MCF 10A (cell line): ENCODE measurements at places on chromosomes 1 and 21. TPM values are rescaled to one million over a fixed set of nuclear protein-coding genes. Genes with fewer than 3 reads are reported as not detected.

DNA sequence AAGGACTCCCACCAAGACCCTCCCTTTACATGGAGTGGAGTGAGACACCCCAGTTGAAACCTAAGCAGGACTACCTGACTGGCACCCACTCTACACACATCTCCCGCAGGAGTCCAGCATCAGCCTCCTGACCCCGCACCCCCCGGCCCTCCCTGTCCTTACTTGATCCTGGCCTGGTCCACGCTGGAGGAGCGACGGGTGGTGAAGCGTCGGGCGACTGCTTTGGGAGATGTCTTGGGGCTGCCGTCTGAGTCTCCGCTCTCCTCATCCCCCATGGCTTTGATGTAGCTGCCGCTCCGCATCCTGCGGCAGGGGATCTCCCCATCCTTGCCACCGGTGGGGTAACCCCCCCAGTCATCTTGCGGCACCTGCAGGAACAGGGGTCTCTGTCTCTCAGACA lies 29.5 kb downstream of the DLGAP3 start:
- H3K36me3 ChIP-seq = no peaks in the 10 kb centered on the region
- H3K4me3 ChIP-seq = no peak overlapping the region
- no peak overlapping the region for H3K27ac ChIP-seq

- peak overlapping the region; percentile 37 for H3K27ac ChIP-seq
- no peak overlapping the region for H3K4me3 ChIP-seq
- H3K36me3 ChIP-seq = peaks cover 19% of the 10 kb centered on the region
Measured at GRCh38 chr1:65195495-65196417, 47.8 kb downstream of the AK4 start.

DNA sequence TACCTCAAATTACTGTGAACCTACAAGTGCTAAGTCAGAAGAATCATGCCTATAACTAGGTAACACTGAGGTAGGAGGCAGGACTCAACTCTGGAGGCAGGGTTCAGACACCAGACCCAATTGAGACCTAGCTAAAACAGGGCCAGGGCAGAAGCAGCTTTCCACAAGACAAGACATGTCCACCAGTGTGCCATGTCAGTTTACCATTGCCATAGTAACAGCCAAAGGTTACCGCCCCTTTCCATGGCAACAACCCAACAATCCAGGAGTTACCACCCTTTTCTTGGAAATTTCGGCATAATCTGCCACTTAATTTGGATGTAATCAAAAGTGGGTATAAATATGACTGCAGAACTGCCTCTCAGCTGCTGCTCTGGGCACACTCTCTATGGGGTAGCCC lies 432.3 kb downstream of the DPYD start:
- no peak overlapping the region for H3K4me3 ChIP-seq
- peak; percentile 78 for DNase-seq
- H3K27me3 ChIP-seq = no peaks in the 10 kb centered on the region
- peaks cover 5% of the 10 kb centered on the region for H3K4me1 ChIP-seq
- H3K36me3 ChIP-seq = peaks cover 4% of the 10 kb centered on the region

- no peaks in the 10 kb centered on the region for H3K27me3 ChIP-seq
- H3K4me1 ChIP-seq = peaks cover 7% of the 10 kb centered on the region
- no peak overlapping the region for H3K4me3 ChIP-seq
- no peak overlapping the region for H3K27ac ChIP-seq
- no peaks in the 10 kb centered on the region for H3K36me3 ChIP-seq
Measured at GRCh38 chr1:119898530-119898929, 2.2 kb upstream of the ADAM30 start.

- peaks cover 24% of the 10 kb centered on the region for H3K4me1 ChIP-seq
- H3K4me3 ChIP-seq = no peak overlapping the region
- no peaks in the 10 kb centered on the region for H3K36me3 ChIP-seq
- no peak for DNase-seq
- H3K27ac ChIP-seq = no peak overlapping the region
Measured at GRCh38 chr1:17572264-17572985, 32.9 kb downstream of the ARHGEF10L start.

GRCh38 chr1:152013664-152014237 lies 20.1 kb upstream of the S100A10 start:
- DNase-seq = peak; percentile 76
- H3K4me3 ChIP-seq = no peak overlapping the region
- peaks cover 6% of the 10 kb centered on the region for H3K36me3 ChIP-seq

GRCh38 chr1:9688599-9688998 lies 37.1 kb downstream of the PIK3CD start:
- peaks cover 15% of the 10 kb centered on the region for H3K4me1 ChIP-seq
- no peak for DNase-seq
- peak overlapping the region; percentile 83 for H3K4me3 ChIP-seq
- no peak overlapping the region for H3K27ac ChIP-seq

- H3K4me3 ChIP-seq = no peak overlapping the region
- no peaks in the 10 kb centered on the region for H3K27me3 ChIP-seq
- peaks cover 65% of the 10 kb centered on the region for H3K36me3 ChIP-seq
Measured at GRCh38 chr1:224317383-224318045, 12.5 kb downstream of the NVL start.

Gene HECTD3
- total RNA-seq = 20.2 and 29.2 TPM in 2 replicates

Gene EPHB2
- total RNA-seq = 0.22 and 0.79 TPM in 2 replicates

Gene CREB3L4
- 14.7 and 17.6 TPM in 2 replicates for total RNA-seq

Gene KRTAP12-2
- not detected in 2 replicates for total RNA-seq

Gene POU3F1
- 0.14 TPM in 1 of 2 replicates, not detected in the other for total RNA-seq

Gene RAB3B
- total RNA-seq = 0.02 and 0.05 TPM in 2 replicates

Gene LHX8
- total RNA-seq = not detected in 2 replicates

Gene GTF2B
- 16.9 and 18.8 TPM in 2 replicates for total RNA-seq

Gene PLEKHA6
- 65.9 and 75.9 TPM in 2 replicates for total RNA-seq
